ENCODE measurements at places on chromosomes 12 and 14.
A peak's percentile ranks its signal among the peaks of the same experiment; 100 is the strongest.

GRCh38 chr14:24254630-24255392, 8.2 kb downstream of the TGM1 start:
- DNase-seq: no peak

DNA sequence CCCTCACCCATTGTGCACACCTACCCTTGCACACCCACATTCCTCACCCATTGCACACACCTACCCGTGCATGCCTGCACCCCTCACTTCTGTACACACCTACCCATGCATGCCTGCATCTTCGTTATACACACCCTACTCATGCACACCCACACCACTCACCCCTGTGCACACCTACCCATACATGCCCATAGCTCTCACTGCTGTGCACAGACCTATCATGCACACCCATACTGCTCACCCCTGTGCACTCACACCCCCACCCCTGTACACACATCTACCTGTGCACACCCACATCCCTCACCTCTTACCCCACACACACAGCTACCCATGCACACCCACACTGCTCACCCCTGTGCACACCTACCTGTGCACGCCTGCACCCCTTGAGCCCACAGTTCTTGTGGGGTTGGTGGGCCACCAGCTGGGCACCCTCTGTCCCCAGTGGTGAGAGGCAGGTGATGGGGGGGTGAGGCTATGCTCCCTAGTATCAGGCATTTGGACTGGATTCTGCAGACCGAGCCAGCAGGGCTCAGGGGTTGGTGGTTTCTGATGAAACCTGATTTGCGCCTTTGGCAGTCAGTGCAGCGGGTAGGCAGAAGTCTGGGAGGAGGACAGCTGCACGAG, 15.6 kb downstream of the CEP170B start:
- DNase-seq: no peak

- DNase-seq: no peak
These were observed 1.8 kb upstream of the GMFB start for GRCh38 chr14:54490445-54491175.

GRCh38 chr12:2675776-2676175, 119.0 kb upstream of the FKBP4 start:
- DNase-seq: no peak

- DNase-seq: no peak
These were observed 113.4 kb upstream of the PELI2 start for GRCh38 chr14:56004786-56005185.

DNA sequence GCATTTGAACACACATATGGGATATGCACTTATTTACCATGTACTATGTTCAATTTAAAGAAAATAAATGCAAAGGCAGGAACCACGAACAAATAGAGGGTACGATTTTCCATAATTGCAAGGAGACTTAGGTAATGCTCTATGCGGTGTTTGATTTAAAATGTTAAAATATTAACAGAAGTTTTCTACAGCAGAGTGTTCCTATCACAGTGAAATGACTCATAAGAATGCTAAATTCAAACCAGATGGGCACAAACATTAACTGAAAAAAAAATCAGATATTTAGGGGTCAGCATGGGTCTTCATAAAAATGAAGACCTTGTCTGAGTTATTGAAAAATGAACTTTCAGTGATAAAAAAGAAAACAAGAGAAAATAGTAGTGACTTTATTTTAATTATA, 65.4 kb downstream of the LLPH start:
- DNase-seq: no peak

- DNase-seq: no peak
These were observed 6.4 kb upstream of the CCDC175 start for GRCh38 chr14:59582845-59583509.

DNA sequence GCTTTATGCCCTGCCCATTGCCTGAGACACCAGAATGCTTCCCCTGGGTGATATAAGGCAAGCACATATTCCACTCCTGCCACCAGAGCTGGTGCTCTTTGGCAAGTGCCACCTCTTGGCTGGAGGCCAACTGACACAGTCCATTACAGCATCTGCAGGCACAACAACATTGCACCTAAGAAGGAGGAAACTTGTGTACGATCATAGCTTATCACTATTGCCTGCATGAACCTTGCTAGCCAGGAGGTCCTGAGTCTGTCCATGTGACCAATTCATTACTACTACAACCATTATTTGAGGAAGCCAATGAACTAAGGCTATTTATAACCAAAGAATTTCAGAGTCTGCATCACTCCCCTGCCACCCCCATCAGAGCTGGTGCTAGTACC, 119.8 kb upstream of the SCAF11 start:
- no peak for DNase-seq

- DNase-seq: no peak
These were observed 16.1 kb downstream of the TAMALIN start for GRCh38 chr12:52022841-52023181.

DNA sequence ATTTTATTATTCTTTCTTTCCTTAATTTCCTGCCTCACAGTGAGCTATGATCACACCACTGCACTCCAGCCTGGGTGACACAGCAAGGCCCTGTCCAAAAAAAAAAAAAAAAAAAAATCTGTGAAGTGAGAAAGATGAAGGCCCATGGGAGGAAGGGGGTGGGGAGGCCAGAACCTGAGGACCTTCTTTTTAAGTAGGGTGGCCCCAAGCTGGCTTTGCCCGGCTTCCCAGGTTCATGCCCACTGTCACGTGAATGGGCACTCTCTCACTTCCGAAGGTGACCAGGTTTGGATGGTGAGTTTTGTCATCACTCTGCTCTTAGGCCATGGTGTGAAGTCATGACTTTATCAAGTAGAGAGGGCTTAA, 82.3 kb downstream of the TNFAIP2 start:
- no peak for DNase-seq

- no peak for DNase-seq
These were observed 26.6 kb upstream of the NRXN3 start for GRCh38 chr14:78143489-78144145.

DNA sequence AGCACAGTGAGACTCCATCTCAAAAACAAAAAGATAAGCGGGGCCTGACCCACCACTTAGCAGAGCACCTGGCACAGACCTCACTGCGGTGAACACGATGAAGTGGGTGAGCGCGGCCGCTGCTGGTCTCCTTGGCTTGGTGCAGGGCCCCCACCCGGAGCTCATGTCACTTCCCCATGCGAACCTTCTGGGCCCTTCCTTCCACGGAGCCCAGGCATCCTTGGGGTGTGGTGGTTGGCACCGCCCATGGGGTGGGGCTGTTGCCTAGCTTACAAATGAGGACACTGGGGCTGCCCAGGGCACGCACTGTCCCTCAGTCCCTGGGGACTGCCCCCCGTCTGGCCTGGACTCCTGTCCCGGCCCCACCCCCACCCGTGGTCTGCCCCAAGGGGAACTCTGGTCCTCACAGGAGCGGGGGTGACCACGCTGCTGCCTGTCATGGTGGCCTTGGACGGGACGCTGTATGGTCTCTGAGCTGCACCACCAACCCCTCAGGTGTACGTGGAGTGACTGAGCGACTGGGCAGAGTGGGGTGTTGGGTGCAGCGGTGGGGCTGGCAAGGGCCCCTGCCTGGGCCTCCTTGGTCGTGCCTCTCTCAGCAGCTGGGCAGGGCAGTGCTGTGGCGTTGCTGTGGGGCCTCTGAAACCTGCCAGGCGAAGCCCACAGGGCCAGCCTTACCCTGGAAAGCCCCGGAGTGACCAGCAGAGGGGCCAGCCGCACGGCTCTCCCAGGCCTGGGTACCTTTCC, 15.3 kb downstream of the FBRSL1 start:
- DNase-seq: no peak

DNA sequence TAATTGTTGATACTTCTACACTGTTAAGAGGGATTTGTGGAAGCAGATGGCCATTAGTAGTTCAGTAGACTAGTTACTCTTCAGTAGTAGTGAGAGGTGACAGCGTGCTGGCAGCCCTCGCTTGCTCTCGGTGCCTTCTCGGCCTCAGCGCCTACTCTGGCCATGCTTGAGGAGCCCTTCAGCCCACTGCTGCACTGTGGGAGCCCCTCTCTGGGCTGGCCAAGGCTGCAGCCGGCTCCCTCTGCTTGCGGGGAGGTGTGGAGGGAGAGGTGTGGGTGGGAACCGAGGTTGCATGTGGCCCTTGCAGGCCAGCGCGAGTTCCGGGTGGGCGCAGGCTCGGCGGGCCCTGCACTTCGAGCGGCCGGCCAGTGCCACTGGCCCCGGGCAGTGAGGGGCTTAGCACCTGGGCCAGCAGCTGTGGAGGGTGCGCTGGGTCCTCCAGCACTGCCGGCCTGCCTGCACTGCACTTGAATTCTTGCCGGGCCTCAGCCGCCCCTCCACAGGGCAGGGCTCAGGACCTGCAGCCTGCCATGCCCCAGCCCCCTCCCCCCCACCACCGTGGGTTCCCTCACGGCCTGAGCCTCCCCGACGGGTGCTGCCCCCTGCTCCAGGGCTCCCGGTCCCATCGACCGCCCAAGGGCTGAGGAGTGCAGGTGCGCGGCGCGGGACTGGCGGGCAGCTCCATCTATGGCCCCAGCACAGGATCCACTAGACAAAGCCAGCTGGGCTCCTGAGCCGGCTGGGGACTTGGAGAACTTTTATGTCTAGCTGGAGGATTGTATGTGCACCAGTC, 139.3 kb downstream of the NUBPL start:
- DNase-seq: no peak

- no peak for DNase-seq
These were observed 12.9 kb downstream of the GLRX5 start for GRCh38 chr14:95547626-95548327.

- no peak for DNase-seq
These were observed 116.7 kb upstream of the CAND1 start for GRCh38 chr12:67152451-67152850.

- no peak for DNase-seq
These were observed 188.2 kb downstream of the FUT8 start for GRCh38 chr14:65600742-65601141.

DNA sequence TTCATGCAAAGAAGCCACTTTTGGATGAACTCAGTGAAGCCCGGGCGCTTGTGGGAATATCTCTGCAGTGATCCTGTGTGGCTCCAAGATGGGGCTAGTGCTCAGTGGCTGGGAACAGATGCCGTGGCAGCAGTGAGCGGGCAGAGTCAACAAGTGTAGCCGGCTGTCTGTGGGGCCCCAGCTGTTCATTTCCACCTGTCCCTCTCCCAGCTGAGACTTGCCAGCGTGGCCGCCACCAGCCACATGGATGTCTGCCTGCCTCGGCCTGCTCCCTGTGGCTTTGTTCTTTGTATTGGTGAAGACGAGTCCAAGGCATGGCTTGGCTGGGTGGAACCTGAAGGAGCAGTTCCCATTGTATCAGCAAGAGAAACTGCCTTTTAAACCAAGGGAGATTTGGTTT, 77.3 kb downstream of the NOS1 start:
- DNase-seq: no peak

GRCh38 chr12:130031571-130032189, 127.9 kb upstream of the TMEM132D start:
- DNase-seq: peak; percentile 32

- DNase-seq: no peak
These were observed 7.5 kb downstream of the HAL start for GRCh38 chr12:95988506-95989275.

GRCh38 chr14:102560458-102561261, 31.8 kb upstream of the RCOR1 start:
- no peak for DNase-seq
